Brain microvascular endothelial cell (primary cell): ENCODE measurements at places on chromosomes 5 and 9.

DNA sequence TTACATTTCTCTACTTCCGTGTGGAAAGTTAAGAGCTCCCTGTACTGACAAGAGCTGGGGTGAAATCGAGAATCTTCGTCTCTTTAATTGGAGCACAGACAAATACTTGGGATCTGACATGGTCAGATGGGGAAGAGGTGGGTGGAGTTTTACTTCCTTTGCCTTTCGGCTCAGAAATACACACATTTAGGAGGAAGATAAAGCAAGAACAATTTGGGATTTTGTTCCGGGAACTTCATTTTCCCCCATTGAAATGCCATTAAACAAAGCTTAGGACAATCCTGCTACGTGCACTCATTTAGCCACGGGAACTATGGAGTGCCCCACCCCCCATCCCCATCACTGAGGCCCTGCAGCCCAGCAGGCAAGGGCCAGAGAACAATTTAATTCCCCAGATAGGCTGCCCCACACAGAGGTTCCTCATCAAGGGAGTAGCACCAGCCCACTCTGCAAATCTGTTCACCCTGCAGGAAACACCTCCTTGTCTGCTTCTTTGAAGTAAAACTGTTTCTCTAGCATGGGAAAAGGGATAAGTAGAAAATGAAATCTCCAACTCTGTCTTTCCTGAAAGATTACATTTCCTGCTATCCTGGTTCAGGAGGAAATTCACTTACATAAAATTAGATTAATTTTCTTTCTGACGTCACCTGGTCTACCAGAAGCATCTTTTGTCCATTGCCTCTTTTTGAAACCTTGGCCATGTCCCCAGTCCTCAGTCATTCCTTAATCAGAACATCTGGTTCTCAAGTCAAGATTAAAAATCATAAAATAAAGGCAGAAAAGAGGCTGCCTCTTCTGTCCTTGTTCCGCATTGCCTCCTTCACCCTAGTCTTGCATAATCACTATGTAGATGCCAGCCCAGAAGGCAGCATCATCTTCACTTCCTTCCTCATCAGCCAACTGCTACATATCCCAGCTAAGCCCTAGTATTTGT lies 206.4 kb downstream of the ENC1 start:
- DNase-seq = no peak

GRCh38 chr9:504921-505740 lies 290.5 kb downstream of the DOCK8 start:
- DNase-seq = no peak

- DNase-seq = no peak
Measured at GRCh38 chr9:126829035-126829434, 24.2 kb downstream of the ZBTB43 start.

GRCh38 chr9:38619556-38620447 lies 594 bp downstream of the ANKRD18A start:
- DNase-seq = no peak

DNA sequence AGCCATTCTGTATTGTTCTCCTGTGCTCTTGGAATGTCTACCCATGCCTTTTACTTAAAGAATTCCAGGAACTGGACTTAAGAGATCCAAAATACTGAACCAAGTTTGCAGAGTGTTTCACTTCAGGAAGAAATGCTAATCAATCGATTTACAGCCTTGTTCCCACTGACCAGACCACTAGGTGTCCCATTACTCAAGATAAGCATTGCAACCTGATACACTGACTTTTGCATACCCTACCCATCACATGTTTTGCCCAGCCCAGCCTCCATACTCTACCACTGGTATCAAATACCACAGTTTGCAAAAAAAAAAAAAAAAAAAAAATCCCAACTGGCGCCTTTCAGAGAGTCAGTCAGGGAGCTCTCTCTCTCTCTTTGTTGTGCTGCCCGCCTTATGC lies 550.8 kb downstream of the CDH9 start:
- DNase-seq = no peak

DNA sequence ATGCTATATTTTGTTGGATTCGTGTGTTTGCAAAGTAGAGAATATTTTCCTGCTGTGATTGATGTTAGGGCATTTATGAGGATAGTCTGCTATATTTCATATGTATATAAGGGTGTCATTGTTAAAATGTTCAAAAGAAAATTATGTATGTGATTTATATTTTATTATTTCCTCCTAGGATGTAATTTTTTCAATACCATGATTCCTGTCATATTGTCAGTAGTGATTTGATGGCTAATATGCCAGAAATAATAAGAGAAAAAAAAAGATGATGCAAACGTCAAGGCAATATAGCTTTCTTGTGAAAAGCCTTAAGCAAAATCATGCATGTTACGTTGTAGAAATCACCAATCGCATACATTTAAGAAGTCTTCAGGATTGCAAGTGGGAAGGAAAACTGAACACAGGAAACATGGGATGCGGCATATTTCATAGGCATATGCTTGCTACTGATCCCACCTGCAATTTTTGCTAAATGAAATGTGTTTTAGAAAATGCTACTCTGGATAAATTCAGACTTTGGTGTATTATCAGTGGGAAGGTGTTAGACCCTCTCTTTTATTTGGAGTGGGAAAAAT lies 224.5 kb downstream of the MAST4 start:
- DNase-seq = no peak

DNA sequence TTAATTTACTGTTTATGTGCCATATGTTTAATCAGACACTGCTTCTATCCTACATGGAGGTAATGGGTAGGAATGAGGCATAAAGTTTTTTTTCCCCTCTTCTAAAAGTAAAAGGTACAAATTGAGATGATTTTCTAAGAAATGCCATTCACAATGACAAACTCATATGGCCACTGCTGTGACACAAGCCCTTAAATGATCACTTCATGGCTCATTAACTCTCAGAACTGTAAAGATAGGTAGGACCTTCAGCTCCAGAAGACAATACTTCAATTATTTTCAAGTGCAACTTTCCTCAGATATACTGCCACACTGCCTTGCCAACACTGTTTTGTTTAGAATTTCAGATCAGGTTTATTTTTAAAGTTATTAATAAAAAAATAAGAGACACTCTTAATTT lies 362.9 kb upstream of the ZNF608 start:
- DNase-seq = no peak

DNA sequence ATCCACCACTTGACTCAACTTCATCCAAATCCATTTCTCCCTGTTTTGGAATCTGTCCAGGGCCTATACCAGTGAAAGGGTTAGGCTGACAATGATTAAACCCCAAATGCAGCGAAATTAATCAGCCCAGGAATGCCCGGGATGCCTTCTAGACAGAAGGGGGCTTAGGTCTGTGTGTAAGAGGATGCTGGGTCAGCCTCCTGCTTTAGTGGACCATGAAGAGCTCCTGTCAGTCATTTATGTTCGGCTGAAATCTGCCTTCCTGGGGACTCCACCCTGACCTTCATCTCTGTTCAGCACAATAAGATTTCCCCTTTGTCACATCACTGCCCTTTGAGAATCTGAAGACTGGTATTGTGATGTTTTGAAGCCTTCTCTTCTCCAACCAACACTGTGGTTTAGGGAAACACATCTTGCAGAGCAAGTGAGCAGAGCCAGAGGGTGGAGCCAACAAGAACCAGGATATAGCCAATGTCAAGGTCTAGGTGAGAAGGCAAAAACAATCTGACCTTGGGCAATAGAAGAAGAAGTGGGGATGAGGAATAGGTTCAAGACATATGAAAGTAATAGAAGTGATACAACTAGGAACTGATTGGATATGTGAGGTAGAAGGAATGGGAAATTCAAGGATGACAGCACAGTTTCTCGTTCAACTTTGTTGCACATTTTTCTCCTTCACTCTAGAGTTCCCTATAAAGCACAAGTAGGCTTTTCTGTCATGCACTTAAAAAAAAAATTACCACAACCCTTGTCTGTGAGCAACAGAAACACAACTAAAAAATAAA lies 234.4 kb downstream of the ARHGAP26 start:
- no peak for DNase-seq

DNA sequence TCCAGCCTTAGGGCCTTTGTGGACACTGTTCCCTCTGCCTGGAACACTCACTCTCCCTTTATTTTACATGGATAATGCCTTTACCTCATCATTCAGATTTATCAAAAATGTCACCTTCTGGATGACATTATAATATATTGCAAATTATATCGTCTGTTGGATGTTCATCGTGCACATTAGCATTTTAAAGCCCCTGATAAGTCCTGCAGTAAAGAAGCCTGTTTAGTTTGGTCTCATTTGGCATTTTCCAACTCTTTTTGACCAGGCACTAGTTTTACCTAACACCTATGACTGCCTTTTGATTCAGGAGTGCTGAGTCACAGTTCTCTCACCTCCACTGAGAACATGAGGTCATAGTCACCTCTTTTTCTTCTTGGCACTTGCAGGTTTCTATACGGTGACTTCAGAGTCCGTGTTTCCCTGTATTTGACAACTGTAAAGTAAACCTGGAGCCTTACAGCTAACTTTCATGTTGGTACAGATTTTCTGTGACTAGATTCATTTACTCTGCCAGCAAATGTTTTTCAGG lies 57.7 kb upstream of the STC2 start:
- no peak for DNase-seq

GRCh38 chr5:52255308-52255707 lies 532.4 kb upstream of the ITGA1 start:
- no peak for DNase-seq

GRCh38 chr5:7597059-7597642 lies 201.2 kb downstream of the ADCY2 start:
- DNase-seq = no peak

GRCh38 chr9:20256284-20256948 lies 365.9 kb downstream of the MLLT3 start:
- no peak for DNase-seq
